NCI-H226 (cell line): ENCODE measurements at places on chromosomes 12 and 14.

DNA sequence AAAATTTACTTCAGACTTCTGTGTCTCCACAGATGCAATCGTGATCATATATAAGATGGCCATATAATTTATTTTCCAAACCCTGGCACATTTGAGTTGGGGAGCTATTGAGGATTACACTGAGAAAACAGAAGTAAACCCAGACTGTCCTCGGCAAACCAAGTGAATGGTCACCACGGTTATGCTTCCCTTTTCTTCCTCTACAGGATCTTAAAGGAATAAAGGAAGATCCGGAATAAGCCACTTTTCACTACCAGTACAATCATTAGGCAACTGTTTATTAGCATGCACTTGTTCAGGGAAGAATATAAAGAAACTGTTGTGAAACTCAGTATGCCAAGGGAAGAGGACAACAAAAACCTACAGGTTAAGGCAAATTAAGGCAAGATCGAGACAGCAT, 27.6 kb downstream of the SBNO1 start:
- no peak for DNase-seq

DNA sequence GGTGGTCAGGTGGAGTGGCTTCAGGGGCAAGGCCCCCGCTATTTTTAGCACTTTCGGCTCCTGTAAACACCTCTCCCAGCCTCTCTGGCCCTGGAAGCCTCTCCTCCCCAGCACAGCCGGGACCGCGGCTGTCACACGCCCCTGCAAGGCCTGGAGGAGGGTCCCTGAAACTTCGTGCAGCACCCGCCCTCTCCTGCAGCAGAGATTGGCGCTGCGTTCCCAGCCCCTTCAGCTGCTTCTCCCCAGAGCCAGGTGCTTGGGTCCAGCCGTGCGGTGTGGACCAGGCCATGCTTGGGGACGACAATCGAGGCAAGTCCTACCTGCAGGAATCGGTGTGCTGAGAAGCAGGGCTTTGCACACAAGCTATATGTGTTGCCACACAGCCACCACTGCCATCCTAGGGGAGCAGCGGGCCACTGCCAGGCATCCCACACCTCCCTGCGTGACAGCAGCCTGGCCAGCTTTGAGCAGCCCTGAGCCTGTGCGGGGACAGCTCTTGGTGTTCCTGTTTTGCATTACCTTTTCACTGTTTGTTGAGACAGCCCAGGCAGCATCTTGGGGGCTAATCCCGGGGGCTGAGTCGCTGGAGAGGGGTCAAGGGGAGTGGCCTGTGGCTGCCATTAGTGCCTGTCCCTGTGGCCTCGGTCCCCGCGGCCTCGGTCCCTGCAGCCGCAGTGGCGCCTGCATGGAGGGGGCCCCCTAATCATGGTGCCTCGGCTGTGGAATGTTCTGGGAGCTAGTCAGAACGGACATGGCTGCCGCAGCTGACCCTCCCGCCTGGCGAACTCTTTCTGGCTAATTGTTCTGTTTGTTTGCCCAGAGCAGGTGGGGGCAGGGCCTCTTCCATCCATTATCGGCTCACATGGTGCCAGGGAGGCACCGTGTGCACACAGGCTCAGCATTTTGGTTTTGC, 27.6 kb upstream of the TRAF3 start:
- DNase-seq: no peak

- no peak for DNase-seq
Observed at GRCh38 chr12:104709692-104710435, 248.2 kb downstream of the SLC41A2 start.

- no peak for DNase-seq
Observed at GRCh38 chr14:26917086-26917485, 319.3 kb upstream of the NOVA1 start.

DNA sequence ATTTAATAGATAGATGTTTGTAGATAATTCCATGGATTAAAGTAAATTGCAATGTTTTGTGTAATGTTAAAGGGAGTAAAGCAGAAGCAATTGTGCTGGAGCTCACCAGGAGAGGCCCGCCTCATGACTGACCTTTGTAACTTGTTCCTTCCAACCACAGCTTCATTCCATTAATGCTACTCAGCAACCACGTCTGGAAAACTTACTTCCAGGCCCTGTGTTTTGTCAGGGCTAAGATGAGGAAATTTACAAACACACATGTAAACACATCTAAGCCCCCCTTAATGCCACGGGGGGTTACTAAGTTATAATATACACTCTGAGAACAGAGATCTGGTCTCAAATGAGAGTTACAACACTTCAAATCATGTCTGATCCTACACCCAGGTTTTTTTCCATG, 12.4 kb downstream of the LUM start:
- DNase-seq: peak; percentile 81

DNA sequence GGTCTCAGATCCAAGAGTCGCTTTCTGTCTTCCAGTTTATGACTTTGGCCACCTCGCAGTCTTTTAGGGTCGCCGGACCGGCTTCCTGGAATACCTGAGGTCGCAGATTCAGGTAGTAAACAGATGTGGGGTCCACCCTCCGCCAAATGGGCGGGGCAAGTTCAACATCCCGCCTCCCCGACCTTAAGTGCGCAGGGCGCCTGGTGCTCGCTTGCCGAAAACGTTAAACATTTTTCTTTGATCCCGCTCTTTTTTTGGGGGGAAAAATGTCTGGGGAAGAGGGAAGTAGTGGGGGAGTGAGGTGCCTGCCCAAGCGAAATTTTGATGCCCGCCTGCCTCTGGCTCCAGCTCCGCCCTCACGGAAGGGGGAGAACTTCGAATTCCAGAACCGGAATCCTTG, 73.9 kb upstream of the TBX5 start:
- no peak for DNase-seq

GRCh38 chr14:87940894-87941293, 52.1 kb downstream of the GALC start:
- no peak for DNase-seq

GRCh38 chr12:120076651-120077050, 39.9 kb downstream of the RAB35 start:
- DNase-seq: no peak

DNA sequence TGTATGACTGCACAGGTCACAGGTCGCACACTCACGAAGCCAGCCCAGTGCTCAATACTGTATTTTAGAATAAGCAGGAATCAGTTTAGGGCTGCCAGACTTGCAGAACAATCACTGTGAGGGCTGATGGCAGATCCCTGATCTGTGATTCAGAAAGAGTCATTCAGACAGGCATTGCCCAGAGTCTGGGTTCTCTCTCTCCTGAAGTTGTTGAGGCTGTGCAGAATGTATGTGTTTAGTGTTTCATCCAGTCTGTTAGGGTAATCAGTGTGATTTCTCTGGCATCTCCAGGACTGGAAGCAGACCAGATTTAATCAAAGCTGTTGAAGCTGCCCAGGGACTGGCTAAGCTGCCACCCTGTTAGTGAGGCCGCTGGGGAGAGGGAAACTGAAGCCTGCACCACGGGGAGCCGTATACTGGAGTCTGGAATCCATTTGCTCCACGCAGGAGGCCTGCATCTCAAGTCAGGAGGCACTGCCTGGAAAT, 69.3 kb downstream of the ETV6 start:
- peak; percentile 52 for DNase-seq

DNA sequence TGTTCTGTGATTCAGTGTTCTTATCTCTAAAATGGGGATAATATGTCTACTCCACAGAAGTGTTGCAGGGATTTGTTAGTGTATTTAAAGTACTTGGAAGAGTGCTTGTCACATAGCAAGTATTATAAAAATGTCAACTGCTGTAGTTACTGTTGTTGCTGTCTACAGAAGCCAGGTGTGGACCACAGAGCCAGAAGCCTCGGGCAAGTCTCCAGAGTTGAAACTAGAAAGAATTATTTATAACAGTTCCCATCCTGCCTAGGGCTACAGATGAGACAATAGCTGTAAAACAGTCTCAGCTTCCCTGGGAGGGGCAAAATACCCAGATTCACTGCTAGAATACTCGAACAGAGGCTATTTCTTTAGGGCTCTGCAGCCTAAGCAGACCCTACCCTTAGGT, 55.4 kb upstream of the FUT8 start:
- no peak for DNase-seq

GRCh38 chr14:95346820-95347219, 27.1 kb upstream of the CLMN start:
- DNase-seq: peak; percentile 6

DNA sequence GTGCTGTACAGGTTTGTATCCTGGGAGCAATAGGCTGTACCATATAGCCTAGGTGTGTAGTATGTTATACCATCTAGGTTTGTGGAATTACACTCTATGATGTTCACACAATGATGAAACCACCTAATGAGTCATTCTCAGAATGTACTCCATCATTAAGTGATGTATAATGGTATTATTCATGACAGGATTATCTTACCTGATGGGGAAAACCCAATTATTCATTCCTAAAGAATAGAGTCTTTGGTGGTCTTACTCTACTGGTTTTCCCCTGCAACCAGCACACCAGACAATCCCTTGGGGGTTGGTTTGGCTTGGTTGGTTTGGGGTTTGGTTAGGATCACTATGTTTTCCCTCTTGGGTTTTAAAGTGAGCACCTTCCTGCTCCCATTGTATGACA, 12.6 kb upstream of the OR10P1 start:
- DNase-seq: peak; percentile 58

GRCh38 chr14:84670796-84671195, 859.1 kb upstream of the FLRT2 start:
- DNase-seq: no peak

GRCh38 chr14:51006324-51006723, 62.0 kb upstream of the PYGL start:
- no peak for DNase-seq

- no peak for DNase-seq
Observed at GRCh38 chr14:72026536-72026935, 94.3 kb downstream of the RGS6 start.
